Inflammatory macrophage treated with lipopolysaccharide for 4 hours (primary cell): ENCODE measurements at places on chromosomes 7 and 10.
A peak's percentile ranks its signal among the peaks of the same experiment; 100 is the strongest.

DNA sequence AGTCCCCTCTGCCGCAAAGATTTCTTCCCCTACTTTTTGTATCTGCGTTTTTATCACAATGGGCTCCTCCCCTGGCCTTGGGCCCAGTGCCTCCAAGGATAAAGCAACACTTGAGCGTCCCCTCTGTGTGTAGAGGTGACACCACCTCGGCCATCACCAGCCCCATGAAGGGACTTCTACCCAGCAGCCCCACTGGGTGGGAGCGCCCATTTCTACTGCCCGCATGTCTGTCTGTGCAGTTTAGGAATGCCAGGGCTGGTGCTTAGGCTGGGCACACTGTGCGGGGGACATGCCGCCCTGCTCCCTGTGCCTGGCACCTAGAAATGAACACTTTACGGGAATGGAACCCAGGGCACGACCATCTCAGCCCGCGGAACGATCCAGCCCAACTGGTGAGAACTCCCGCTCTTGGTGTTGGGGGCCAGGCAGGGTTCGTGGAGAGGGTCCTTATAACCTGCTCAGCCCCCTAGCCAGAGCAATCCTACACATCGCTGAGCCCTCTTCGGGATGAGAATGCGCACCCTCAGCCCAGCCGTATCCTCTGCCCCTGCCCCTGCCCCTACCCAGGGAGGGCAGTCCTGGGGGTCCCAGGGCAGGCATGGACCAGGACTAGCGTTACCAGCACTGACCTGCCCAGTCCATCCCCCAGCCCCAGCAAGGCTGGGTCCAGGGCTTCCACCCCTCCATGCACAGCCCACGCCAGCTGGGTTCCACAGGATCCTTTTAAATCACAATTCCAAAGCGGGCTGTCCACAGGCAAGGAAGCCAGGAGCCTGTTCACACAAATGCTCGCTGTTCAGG lies 12.8 kb downstream of the CRYGN start:
- no peak for DNase-seq

- no peak for DNase-seq
Measured at GRCh38 chr7:121890833-121891232, 17.9 kb downstream of the PTPRZ1 start.

GRCh38 chr10:62588116-62588515 lies 213.9 kb downstream of the ZNF365 start:
- no peak for DNase-seq

DNA sequence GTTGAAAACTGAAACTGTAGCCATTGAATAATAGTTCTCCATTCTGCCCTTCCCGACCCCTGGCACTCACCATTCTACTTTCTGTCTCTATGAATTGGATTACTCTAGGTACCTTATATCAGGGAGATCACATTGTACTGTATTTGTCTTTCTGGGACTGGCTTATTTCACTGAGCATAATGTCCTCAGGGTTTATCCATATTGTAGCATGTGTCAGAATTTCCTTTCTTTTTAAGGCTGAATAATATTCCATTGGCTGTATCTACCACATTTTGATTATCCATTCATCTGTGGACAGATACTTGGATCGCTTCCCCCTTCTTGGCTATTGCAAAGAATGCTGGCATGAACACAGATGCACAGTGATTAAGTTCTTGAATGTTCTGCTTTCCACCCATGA lies 107.4 kb downstream of the CDH23 start:
- DNase-seq = peak; percentile 13

DNA sequence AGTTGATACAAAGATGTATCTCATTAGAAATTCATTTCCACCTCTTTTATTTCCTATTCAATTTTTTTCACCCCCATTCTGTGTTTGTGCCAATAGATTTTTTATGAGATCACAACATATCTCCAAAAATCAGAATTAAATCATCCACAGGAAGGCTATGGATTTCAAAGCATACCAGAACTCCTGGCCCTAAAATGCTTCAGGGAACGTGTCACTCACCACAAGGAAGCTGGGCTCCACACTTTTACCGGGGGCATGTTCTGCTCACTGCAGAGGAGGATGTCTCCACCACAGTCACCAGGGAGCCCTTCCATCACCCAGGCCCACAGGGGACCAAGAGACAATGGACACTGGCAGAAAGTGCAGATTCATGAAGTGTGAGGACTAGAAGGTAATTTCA lies 456.8 kb downstream of the KCNMA1 start:
- no peak for DNase-seq

- DNase-seq = peak; percentile 37
Measured at GRCh38 chr10:110610308-110610774, 33.8 kb upstream of the RBM20 start.

DNA sequence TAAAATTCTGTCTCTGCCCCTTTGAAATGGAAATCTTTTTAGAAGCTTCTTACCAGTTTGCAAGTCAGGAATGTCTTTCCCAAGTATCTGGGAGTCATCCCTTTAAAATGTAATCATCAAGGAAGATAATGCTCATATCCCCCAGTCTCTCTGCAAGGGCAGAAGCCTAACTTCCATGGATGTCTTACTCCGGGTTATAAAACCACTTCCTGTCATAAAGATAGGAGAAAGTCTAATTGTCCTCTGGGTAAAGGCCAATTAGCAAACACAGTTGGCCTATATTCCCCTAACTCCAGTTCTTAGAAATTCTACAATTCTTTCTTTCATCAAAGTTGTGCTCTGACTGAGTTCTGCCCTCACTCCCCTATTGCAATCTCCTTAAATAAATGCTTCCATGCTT lies 1631.5 kb upstream of the LRRTM3 start:
- no peak for DNase-seq

DNA sequence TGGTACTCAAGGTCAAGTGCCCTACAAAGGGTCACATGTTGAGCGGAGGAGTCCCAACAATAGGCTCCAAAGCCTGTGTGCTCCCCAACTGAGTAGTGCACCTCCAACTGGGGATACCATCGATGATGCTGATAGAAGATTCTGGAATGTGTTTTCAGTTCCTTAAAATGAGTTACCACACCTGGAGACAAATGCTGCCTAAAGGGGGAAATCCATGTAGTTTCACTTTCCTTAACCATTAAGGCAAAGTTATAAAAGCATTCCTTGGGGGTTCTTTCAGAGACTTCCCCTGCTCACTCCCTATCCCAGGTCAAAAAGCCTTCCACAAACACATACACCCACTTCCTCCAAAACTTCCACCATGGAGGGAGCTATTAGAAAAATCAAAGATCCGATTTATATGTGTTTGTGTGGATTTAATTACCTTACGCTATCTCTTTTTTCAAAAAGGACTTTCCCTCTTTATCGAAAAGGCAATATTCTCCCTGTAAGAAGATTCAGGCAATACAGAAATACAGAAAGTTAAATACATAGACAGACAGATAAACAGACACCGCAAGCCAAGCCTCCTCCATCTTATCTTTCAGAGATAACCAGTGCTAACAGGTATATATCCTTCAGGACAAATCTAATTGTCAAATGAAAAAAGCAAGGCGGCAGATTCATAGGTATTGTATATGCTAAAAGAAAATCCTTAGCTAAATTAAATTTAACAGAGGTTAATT lies 135.9 kb upstream of the ASAH2 start:
- peak; percentile 37 for DNase-seq

DNA sequence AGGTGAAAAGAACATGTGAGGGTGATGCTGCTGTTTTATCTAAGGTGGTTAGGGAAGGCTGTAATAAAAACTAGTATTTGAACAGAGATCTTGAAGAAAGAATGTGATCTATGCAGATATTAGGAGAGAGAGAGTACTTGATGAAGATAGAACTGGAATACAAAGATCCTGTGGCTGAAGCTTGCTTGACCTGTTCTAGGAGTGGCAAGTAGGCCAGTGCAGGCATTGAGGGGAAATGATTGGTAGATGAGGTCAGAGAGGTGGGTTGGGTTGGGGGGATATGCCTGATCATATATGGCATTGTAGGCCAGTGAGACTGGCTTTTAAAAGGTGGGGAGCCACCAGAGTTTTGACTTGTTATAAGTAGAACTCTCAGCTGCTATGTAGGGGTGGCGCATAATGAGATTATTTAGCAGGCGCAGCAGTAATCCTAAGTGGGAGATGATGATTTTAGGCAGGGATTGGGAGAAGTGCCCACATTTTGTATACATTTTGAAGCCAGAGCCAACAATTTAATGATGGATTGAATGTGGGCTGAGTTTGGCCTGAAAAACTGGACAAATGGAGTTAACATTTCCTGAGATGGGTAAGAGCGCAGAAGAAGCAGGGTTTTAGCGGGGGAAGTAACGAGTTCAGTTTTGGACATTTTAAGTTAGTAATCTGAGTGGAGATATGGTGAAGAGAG lies 8.2 kb downstream of the CCSER2 start:
- DNase-seq = no peak

DNA sequence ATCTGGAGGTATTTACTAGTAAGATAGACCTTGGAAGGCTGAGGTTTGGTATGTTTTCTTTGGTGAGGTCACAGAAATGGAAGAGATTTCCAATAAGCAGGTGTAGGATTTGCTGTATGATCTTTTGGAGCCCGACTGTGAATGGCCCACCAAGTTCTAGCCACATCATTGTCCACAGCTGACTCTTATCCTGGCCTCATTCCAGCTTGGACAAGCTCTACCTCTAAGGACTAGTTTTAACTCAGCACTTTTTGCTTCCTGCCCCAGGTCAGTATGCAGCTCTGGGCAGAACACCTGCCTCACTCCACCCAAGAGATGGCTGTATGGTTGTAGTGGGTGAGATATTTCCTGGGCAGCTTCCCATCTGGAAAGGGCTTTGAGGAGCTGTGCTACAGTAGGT lies 6.1 kb upstream of the CPA4 start:
- no peak for DNase-seq

GRCh38 chr10:50580262-50580891 lies 43.4 kb downstream of the SGMS1 start:
- DNase-seq = no peak

DNA sequence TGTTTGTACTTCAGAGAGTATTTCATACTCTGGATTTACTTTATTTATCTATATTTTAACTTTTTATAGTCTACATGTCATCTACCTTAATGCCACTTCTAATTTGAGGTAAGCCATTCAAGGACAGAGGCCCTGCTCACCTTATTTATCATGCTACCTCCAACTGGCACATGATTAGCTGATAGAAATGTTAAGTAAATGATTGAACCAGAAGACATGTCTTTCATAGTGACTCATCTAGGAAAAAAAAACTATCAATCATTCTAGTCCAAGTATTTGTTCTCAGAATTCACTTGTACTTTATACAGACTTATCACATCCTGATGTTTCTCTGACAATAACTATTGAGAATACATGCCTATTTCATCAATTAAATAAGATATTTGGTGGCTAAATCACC lies 856.3 kb downstream of the XPNPEP1 start:
- no peak for DNase-seq

GRCh38 chr7:23586159-23586558 lies 11.0 kb upstream of the CCDC126 start:
- DNase-seq = no peak

- no peak for DNase-seq
Measured at GRCh38 chr10:500876-501275, 188.6 kb downstream of the DIP2C start.

DNA sequence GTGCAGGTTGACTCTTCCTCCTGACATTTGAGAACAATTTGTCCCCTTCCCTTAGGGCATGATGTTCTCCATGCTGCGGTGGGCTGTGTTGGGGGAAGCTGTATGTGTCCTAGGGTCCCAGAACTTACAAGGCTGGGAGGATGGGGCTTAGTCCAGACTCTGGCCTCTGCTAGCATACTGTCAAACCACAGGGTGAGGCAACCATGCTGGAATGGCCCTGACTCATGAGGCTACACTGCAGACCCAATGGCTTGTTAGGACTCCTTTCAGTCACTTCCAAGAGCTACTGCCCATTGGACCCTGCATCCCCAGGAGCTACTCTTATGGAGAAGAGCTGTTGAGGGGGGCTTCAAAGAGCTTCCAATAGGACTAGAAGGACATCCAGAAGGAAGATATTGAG lies 20.1 kb upstream of the FAM170B start:
- DNase-seq = no peak

DNA sequence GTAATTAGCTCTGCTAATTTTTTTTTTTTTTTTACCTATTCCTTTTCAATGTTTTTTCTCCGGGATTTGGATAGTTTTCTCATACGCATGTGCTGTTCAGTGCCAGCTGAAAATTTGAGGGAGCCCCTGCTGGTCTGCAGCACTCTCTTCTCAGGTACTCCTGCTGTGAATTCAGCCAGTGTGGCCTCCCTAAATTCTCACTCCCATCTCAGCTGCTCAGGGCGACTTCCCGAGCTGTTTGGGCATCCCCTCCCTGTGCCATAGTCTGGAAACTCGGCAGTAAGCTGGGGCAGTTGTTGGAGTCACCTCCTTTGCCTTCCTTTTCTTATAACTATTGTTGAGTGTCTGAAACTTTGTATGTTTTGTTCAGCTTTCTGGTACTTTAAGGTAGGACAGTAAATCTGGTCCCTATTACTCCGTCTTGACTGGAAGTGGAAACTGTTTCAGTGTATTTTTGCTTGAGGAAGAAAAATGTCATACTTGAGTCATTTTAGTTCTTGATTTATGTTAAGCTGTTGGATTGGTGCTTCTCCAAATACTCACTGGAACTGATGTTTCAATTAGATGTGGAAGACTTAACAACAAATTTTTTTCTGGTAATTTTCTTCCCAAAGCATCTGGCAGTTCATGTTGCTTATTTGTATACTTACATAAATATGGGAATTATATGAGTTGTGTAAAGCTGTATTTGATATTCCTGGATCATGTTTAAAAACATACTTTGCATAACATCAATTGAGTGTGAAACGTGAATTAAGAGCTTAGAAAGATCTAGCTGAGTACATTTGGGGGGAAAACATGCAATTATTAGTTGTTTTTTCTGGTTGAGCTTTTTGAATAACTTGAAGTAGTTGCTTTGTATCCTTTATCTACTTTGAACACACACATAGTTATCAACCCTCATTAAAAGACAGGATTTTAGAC lies 33.7 kb downstream of the MINPP1 start:
- no peak for DNase-seq

DNA sequence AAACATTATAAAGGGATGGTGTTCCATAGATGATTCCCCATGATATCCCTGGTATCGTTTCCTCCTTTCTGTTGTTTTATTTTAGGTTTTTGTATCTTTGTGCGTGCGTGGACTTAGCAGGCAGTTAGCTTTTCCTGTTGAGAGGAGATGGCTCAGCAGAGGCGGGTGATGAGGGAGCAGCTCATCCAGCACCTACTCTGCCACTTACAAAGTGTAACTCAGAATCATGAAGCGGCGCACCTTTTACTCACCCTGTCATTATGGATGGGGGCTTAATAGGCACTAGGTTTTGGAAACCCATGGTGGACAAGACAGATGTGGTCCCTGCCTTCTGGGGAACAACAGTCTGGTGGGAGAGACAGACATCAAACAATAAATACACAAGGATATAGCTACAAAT lies 17.1 kb downstream of the FAM241B start:
- DNase-seq = no peak

DNA sequence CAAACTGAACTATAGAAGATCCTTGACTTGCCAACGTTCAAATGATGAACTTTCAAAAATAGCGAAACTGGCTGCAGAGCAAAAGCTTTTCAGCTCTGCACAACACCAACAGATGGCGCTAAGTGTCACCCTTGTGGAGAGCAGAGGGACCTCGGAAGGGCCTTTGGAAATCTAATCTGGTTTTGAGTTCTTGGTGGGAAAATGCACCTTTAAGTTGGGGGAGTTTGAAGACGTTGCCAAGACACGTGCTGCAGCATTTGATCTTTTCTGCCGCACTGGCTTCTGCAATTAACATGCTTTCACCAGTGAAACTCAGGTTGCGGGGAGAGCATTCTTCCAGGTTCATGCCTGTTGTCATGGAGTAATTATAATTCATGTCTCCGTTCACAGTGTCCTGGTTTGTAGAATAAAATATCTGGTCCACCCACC lies 26.3 kb upstream of the WDR11 start:
- peak; percentile 45 for DNase-seq

GRCh38 chr10:80598951-80599350 lies 61.2 kb downstream of the SH2D4B start:
- DNase-seq = no peak
